Glutamatergic neuron (in vitro differentiated cells): ENCODE measurements at places on chromosomes 6 and 20. TPM values are rescaled to one million over a fixed set of nuclear protein-coding genes. Genes with fewer than 3 reads are reported as not detected.

DNA sequence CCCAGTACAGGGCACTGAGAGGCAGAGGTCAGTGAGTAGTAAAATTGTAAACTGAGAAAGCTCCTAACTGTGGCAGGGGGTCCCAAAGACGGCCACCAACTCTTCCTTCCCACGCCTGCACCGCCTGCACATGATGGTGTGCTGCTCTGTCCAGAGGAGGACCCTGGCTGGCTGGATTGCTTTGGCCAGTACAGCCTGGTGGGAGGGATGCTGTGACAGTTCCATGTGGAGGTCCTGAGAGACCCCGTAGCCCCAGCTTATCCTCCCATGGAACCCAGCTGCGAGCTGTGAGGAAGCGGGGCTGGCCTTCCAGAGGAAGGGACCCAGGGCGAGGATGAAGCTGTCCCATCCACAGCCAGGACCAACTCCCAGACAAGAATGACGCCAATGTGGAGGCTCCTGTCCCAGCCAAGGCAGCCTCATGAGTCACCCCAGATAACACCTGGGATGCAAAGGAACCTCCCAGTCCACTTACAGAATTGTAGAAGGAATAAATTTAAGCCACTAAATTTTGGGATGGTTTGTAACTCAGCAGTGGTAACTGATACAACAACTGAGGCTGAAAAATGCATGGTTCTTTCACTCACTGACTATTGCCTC lies 2.0 kb upstream of the ACSS1 start:
- H3K36me3 ChIP-seq, result peaks cover 12% of the 10 kb centered on the region
- DNase-seq, result no peak
- H3K4me1 ChIP-seq, result no peaks in the 10 kb centered on the region
- H3K27ac ChIP-seq, result no peak overlapping the region
- peaks cover 25% of the 10 kb centered on the region for H3K27me3 ChIP-seq

DNA sequence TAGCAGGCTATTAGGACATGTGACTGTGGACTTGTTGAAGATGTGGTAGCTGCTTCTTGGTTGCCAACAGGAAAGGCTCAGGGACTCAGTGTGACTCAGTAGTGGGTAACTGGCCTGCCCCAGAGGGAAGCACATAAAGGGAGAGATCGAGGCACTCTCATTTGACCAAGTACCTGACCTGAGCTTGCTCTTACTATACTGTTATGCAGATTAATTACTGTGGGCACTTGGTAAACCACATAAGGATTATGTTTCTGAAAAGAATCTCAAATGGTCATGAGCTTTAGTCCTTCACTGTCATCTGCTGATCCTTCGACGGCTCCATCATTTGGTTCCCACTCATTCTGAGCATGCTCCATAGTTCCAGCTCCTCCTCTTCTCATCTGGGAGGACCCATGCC lies 48.2 kb upstream of the RPL7L1 start:
- no peak overlapping the region for H3K27ac ChIP-seq
- DNase-seq, result no peak
- peaks cover 4% of the 10 kb centered on the region for H3K36me3 ChIP-seq
- no peaks in the 10 kb centered on the region for H3K27me3 ChIP-seq
- no peaks in the 10 kb centered on the region for H3K4me1 ChIP-seq
- H3K4me3 ChIP-seq, result no peak overlapping the region

DNA sequence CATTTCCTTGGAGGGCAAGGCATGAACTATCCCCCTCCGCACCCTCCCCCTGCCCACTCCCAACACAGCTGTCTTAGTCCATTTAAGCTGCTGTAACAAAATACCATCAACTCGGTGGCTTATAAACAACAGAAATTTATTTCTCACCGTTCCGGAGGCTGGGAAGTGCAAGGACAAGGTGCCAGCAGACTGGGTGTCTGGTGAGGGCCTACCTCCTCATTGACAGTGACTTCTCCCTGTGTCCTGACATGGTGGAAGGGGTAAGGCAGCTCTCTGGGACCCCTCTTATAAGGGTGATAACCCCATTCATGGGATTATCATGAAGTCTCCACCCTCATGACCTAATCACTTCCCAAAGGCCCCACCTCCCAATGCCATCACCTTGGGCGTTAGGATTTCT lies 114.3 kb upstream of the MAFB start:
- DNase-seq, result no peak
- no peak overlapping the region for H3K4me3 ChIP-seq
- H3K4me1 ChIP-seq, result peaks cover 6% of the 10 kb centered on the region
- no peak overlapping the region for H3K27ac ChIP-seq
- H3K27me3 ChIP-seq, result peaks cover 7% of the 10 kb centered on the region

- no peak for DNase-seq
- H3K27ac ChIP-seq, result no peak overlapping the region
- H3K36me3 ChIP-seq, result no peaks in the 10 kb centered on the region
- no peaks in the 10 kb centered on the region for H3K4me1 ChIP-seq
- no peaks in the 10 kb centered on the region for H3K27me3 ChIP-seq
- H3K4me3 ChIP-seq, result no peak overlapping the region
These were observed 848.5 kb upstream of the MAN1A1 start for GRCh38 chr6:120198033-120198432.

GRCh38 chr6:105317607-105318533 lies 85.0 kb downstream of the PREP start:
- peak overlapping the region; percentile 69 for H3K4me3 ChIP-seq
- H3K36me3 ChIP-seq, result peaks cover 25% of the 10 kb centered on the region
- DNase-seq, result no peak
- peaks cover 65% of the 10 kb centered on the region for H3K4me1 ChIP-seq

PLEKHG1 gene
- 7.3 TPM for total RNA-seq

- no peak overlapping the region for H3K27ac ChIP-seq
- H3K4me1 ChIP-seq, result peaks cover 34% of the 10 kb centered on the region
- H3K27me3 ChIP-seq, result peaks cover 6% of the 10 kb centered on the region
- DNase-seq, result no peak
- no peak overlapping the region for H3K4me3 ChIP-seq
- no peaks in the 10 kb centered on the region for H3K36me3 ChIP-seq
These were observed 90.5 kb downstream of the UNC5CL start for GRCh38 chr6:40948570-40948969.

GRCh38 chr6:113873043-113873667 lies 16.0 kb downstream of the MARCKS start:
- H3K4me1 ChIP-seq, result no peaks in the 10 kb centered on the region
- H3K27me3 ChIP-seq, result no peaks in the 10 kb centered on the region
- H3K27ac ChIP-seq, result no peak overlapping the region
- no peak for DNase-seq
- H3K36me3 ChIP-seq, result no peaks in the 10 kb centered on the region

DNA sequence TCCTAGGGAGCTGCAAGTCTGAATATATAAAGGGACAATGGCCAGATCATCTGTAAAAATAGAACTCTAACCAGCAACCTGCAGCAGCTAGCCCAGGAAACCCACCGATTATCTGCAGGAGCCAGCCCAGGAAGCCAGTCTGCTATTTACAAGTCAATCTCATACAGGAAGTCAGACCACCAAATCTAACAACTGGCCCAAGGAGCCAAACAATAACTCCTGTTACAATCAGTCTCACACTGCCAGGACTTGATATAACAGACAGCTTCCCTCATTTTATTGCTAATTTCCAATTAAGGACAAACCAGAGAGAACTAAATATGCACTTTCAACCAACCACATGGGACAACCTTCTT lies 14.4 kb upstream of the RIN2 start:
- peaks cover 7% of the 10 kb centered on the region for H3K27me3 ChIP-seq
- H3K4me1 ChIP-seq, result peaks cover 21% of the 10 kb centered on the region
- H3K36me3 ChIP-seq, result no peaks in the 10 kb centered on the region
- no peak overlapping the region for H3K27ac ChIP-seq
- H3K4me3 ChIP-seq, result no peak overlapping the region
- no peak for DNase-seq

- peaks cover 7% of the 10 kb centered on the region for H3K4me1 ChIP-seq
- no peaks in the 10 kb centered on the region for H3K36me3 ChIP-seq
- no peak overlapping the region for H3K4me3 ChIP-seq
- no peaks in the 10 kb centered on the region for H3K27me3 ChIP-seq
- DNase-seq, result no peak
- no peak overlapping the region for H3K27ac ChIP-seq
These were observed 100.3 kb upstream of the MTHFD1L start for GRCh38 chr6:150765067-150765764.

GRCh38 chr6:147750413-147750812 lies 241.9 kb downstream of the SAMD5 start:
- no peak overlapping the region for H3K4me3 ChIP-seq
- no peaks in the 10 kb centered on the region for H3K36me3 ChIP-seq
- H3K27me3 ChIP-seq, result no peaks in the 10 kb centered on the region
- DNase-seq, result no peak
- H3K27ac ChIP-seq, result no peak overlapping the region
